ENCODE measurements at places on chromosomes 12 and 14.

GRCh38 chr12:64618953-64619590, 8.8 kb downstream of the RASSF3 start:
- no peak for DNase-seq

GRCh38 chr12:62435303-62436163, 31.1 kb upstream of the MON2 start:
- DNase-seq: no peak

DNA sequence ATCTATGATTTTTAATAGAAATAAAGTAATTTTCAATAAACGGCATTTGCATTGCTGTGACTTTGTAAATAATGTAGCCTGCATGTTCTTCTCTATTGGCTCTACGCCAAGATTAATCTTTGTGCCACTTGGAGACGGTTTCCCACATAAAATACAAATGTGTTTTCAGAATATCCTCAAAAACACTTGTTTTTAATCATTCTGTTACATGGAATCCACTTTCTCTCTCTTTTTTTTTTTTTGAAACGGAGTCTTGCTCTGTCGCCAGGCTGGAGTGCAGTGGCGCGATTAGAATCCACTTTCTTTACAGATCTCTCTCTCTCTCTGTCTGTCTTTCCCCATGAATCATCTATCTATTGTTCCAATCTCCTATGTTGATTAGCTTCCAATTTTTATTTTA, 22.8 kb upstream of the SSPN start:
- no peak for DNase-seq

GRCh38 chr12:123075646-123076171, 75.2 kb downstream of the PITPNM2 start:
- no peak for DNase-seq

GRCh38 chr12:75622492-75622891, 111.1 kb upstream of the KRR1 start:
- no peak for DNase-seq

DNA sequence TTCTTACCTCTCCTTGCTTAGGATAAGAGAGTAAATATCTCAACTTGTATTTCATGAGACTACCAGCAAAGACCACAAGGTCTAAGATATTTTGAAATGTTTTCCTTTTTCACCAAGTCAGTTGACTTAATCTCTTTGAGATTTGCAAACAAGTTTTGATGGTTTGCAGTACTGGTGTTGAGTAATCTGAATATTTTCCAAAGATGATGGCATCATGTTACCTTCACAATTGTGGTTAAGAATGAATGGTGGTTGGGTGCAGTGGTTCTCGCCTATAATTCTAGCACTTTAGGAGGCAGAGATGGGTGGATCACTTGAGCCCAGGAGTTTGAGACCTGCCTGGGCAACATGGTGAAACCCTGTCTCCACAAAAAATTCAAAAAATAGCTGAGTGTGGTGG, 225.7 kb downstream of the TMTC2 start:
- DNase-seq: no peak

DNA sequence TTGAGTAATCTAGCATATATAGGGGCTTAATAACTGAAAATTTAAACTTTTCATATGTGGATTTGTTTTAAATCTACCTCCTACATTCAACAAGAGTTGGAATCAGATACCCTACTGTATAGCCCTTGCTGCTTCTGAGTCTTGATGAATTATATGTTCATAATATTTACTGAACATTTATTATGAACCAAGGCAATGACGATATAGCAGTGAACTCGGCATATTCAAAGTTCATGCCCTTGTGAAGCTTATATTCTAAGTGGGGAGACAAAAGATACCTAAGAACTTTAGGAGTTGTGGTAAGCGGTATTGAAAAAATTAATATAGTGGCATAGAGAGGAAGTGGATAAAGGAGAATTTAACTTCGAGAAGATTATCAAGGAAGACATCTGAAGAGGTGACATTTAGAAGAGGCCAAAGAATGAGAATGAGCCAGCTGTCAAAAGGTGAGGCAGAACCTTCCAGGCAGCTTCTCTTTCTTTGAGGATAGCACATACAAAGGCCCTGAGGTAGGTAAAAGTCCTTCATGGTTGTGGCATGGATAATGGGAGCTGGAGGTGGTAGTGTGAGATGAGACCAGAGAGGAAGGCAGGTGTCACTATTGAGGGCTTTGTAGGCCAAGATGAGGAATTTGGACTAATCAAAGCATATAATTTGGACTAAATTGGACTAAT, 10.2 kb downstream of the EID3 start:
- no peak for DNase-seq

- no peak for DNase-seq
Measured at GRCh38 chr14:26694521-26694920, 96.7 kb upstream of the NOVA1 start.

GRCh38 chr14:85531141-85531586, 1.2 kb downstream of the FLRT2 start:
- peak; percentile 62 for DNase-seq

- no peak for DNase-seq
Measured at GRCh38 chr12:31896514-31897039, 62.6 kb upstream of the RESF1 start.

GRCh38 chr12:2290516-2291065, 237.8 kb downstream of the CACNA1C start:
- no peak for DNase-seq

- no peak for DNase-seq
Measured at GRCh38 chr12:20445687-20446086, 77.3 kb downstream of the PDE3A start.

- DNase-seq: no peak
Measured at GRCh38 chr12:113347-113746, 46.8 kb downstream of the IQSEC3 start.

DNA sequence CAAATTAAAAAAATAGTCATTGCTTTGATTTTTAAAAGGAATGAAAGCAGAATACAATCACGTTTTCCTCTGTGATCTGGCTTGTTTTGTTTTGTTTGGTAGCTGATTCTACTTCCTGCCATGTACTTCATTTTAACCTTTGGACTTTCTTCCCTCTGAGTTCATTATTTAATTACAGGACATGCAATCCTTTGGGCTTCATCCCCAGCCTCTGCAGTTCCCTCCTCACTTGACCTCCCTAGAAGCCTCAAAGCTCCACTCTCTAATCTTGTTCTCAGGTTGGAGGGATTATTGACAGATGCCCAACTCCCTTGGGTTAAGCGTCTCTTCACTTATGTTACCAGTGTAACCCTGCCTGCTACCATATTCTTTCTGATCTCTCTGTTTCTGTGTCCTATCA, 967.9 kb upstream of the SEL1L start:
- DNase-seq: no peak

DNA sequence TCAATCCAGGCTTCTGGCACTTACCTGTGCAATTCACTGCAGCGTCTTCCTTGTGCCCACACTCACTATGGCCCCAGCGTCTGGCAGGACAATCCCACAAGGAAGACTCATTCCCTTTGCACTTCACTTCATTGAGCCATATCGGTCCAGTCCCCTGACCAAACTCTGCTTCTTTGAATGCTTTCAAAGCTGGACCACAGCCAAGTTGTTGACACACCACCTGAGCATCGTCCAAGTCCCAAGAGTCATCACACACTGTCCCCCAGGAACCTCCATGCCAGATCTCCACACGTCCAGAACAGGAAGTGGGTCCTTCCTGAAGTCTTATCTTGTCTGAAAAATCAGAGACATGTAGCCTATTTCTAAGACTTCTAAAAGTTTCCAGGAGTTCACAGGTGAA, 20.2 kb downstream of the CD163 start:
- DNase-seq: no peak

DNA sequence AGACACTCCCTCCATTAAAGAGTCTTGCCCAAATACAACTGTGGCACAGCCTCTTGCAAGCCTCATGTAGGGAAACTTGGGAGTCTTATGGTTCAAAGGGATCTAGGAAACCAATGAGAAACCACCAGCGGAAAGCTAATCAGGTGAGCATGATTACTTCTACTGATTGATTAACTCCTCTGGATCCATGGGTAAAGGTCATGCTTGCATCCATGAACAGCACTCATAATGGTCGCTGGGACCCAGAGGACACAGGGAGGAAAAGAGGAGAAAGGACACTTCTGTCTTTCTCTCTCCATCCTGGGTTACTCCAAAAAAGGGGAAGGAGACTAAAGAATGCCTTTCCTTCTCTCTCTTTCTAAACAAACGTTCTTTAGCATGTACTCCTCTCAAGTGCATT, 1397.2 kb downstream of the LRFN5 start:
- DNase-seq: no peak

DNA sequence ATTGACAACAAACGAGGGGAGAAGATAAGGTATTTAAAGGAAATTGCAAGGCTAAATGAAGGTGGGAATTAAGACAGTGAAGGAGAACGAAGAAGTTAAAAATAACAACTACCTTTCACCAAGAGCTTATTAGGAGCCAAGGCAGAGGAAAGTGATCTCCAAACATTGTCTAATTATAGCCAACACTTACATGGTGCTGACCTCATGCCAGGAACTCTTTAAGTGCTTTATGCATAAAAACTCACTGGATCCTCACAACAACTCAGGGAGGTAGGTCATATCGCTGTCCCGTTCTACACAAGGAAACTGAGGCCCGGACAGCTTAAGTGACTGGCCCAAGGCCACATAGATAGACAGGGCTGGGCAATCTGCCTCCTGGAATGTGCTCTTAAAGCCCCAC, 19.5 kb downstream of the TAMALIN start:
- DNase-seq: no peak

DNA sequence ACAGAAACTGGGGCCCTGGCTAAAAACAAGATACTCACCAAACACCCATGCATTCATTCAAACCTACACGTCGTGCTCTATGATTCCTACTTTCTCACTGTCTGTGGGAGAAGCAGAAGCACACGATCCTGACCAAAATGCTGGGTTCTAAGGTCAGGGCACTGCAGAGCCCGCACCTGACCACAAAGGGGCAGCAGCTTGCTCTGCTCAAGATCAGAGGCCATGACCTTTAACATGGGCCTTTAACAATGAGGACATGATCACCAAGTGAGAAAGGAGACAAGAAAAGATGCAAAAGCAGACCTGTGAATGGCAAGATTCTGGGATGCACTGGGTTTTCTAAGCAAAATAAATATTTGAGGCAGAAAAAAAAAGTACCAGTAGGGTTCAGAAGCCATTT, 40.1 kb upstream of the VPS33A start:
- DNase-seq: no peak

- DNase-seq: no peak
Measured at GRCh38 chr12:24062642-24063245, 113.3 kb upstream of the SOX5 start.

DNA sequence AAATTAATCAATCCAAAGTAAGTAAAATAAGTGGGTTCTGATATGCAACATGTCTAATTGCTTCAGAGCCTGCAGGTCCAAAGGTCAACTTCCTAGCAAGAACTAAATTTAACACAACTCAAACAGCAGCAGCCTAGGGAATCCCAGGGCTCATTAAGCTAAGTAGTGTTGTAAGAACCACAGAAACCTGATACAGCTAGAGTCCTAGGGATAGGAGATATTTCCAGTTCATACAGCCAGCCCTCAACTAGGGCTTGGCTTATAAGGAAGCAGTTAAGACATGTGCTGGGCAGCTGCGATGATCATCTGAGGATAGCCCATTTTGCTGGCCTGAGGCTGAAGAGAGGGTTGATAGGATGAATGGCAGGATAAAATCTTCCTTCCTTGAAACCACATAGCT, at the start of gene OR4Q3:
OR4Q3 (plus strand) TSS at position 316 of the 400 bp plus-strand sequence.
- DNase-seq: no peak

GRCh38 chr12:78928200-78929074, 63.9 kb downstream of the SYT1 start:
- no peak for DNase-seq

- DNase-seq: no peak
Measured at GRCh38 chr12:111242184-111242583, 126.7 kb downstream of the PHETA1 start.

GRCh38 chr12:109053382-109054123, 1.2 kb downstream of the USP30 start:
- DNase-seq: no peak

DNA sequence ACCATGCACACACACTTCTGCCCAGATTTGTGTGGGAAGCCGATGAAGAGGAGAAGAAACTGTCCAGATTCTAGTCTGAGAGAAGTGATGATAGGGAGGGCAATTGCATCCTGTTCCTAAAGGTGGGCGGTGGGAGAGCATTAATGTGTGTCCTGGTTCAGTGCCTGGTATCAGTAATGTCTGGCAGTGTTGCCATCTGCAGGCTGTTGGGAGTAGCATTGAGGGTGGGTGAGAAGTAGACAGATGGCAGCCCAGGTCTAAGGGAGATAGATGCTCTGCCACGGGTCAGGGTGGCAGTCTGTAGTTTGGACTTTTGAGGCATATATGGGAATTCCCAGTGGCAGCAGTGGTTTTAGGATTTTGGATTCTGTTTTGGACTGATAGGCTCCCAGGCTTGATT, 156.4 kb downstream of the ETNK1 start:
- no peak for DNase-seq

- DNase-seq: no peak
Measured at GRCh38 chr12:13208533-13209435, 12.3 kb downstream of the EMP1 start.

- no peak for DNase-seq
Measured at GRCh38 chr12:97323154-97323553, 139.4 kb upstream of the RMST start.

- DNase-seq: peak; percentile 33
Measured at GRCh38 chr14:77859934-77860570, 60.1 kb downstream of the ADCK1 start.

DNA sequence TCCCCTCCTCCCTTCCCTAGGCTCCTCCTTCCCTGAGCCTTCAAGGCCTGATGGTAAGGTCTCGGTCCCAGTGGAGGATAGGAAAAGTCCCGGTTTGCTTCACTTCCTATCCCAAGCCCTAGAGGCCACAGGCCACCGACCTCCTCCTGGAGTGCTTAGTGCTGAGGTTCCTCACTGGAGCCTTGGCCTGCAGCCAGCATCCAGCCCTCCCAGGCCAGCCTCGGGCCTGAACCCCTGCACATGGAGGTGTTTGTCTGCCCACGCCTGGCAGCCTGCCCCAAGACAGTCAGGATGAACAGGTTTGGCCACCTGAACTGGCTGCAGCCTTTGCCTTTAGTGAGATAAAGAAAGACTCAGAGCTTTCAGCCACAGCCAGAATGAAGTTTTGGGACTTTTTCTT, 15.8 kb upstream of the KRT7 start:
- no peak for DNase-seq

GRCh38 chr12:11228296-11228879, 41.1 kb downstream of the PRB3 start:
- no peak for DNase-seq

Measured in tibial nerve (tissue), 4 donors.